Bone marrow (tissue), 2 donors: ENCODE measurements at places on chromosomes 13 and 19.

DNA sequence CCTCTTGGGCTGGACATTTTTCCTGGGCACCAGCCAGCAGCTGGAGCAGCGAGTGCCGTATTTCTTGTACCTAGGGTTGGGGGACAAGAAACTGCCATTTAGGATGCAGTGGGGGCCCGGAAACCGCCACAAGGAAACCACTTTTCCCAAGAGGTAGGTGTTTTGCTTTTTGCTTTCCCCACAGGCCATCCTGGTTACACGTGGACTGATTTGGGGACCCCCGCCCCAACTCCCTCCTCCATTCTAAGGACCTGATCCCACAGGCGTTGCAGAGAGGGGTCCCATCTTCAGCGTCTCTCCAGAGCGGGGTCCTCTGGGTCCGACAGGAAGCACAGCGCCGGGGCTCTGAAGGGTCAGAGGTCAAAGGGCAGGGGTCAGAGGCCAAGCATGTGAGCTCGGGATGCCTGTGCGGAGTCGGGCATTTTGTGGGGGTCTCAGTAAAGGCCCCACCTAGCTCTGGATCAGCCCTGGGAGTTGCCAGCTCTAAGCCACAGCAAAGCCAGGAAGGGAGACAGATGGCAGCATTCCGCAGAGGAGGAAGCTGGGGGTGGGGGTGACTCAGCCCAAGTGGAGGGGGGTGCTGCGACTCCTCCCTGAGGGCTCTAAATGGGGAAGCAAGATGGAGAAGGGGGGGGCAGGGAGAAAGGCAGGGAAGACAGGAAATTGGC lies 4.3 kb downstream of the ZGLP1 start:
- peak; percentile 81 for DNase-seq

GRCh38 chr13:72536714-72537394 lies 190.6 kb downstream of the MZT1 start:
- no peak for DNase-seq

DNA sequence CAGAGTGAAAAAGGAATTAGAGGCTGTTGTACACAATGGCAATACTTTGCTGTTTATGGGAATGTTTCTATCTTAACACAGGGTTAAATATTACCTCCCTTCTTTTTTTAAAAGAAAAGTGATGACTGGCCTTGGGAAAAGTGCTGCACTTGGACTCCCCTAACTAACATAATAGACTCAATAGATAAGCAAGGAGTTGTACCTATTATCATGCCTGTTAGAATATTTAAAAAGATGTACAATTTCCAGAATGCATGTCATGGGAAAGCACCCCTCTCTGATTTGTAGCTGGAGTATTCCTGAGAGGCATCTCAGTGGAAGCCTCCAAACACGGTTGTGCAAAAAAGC lies 79.3 kb upstream of the GPC6 start:
- no peak for DNase-seq

- DNase-seq = no peak
These were observed 10.0 kb downstream of the C3 start for GRCh38 chr19:6710273-6711077.

- DNase-seq = peak; percentile 2
These were observed 20.1 kb upstream of the NDUFS7 start for GRCh38 chr19:1363599-1363998.

DNA sequence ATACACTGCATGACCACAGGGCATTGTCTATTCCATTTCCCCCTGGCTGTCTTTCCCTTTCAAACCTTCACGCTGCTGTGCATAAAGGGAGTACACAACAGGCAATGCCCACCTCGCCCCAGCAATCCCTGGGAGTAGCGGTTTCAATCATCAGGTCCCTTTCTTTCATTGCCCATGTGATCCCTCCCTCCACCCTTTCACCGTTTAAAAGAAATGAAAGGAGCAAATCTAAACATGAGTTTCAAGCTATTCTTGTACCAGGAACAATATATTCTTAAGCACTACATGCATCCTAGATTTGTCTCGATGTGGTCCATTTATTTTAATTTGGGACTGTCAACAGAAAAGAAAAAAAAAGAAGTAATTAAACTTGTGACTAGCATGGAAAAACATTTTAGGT lies 123.4 kb upstream of the ARGLU1 start:
- no peak for DNase-seq

- no peak for DNase-seq
These were observed 41.5 kb upstream of the C13orf46 start for GRCh38 chr13:114015111-114015968.

DNA sequence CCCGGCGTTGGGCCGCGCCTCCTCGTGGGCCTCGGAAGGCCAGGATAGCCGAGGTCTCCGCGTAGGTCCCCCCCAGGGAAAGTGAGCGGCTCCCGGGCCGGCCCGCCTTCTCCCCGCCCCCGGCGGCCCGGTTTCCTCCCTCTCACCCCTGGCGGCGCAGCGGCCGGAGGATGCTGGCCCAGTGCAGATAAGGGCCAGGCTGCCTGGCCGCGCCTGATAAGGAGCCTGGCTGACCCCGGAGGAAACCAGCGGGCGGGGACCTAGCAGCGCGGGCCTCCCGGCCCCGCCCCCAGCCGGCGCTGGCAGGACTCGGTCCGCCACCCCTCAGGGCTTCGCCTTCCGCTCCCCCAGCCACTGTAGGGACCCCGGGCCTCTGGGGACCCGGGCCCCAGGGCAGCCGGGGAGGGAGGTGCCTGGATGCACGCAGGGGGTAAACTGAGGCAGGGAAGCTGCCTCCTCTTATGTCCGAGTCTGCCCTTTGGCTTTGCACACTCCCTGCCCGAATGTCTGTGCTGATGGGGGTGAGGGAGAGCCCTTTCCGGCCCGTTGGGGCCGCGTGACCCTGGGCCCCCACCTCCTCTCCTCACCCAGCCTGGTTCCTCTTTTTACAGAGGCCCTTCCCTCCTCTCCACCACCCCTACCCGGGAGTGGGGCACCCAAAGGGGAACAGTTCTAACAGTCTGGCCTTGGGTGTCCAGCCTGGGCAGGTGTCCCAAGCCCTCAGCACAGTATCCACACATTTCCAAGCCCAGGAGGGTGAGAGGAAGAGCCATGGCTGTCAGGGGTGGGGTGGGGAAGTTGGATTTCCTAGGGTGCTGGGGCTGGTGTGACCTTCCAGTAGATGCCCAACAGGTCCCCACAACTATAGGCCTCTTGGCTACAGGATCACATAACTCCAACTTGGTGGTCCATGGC lies at the start of gene LYL1:
Gene LYL1, minus strand, starts transcription at position 193 of the 915 bp plus-strand sequence. CDS start 1,687 bp downstream, outside the sequence.
- DNase-seq = peak; percentile 93

- DNase-seq = no peak
These were observed 11.5 kb downstream of the GPR183 start for GRCh38 chr13:99295488-99296252.

GRCh38 chr19:53915000-53915399 lies 5.9 kb downstream of the CACNG7 start:
- DNase-seq = no peak

GRCh38 chr13:44971656-44972595 lies 17.3 kb downstream of the NUFIP1 start:
- no peak for DNase-seq

DNA sequence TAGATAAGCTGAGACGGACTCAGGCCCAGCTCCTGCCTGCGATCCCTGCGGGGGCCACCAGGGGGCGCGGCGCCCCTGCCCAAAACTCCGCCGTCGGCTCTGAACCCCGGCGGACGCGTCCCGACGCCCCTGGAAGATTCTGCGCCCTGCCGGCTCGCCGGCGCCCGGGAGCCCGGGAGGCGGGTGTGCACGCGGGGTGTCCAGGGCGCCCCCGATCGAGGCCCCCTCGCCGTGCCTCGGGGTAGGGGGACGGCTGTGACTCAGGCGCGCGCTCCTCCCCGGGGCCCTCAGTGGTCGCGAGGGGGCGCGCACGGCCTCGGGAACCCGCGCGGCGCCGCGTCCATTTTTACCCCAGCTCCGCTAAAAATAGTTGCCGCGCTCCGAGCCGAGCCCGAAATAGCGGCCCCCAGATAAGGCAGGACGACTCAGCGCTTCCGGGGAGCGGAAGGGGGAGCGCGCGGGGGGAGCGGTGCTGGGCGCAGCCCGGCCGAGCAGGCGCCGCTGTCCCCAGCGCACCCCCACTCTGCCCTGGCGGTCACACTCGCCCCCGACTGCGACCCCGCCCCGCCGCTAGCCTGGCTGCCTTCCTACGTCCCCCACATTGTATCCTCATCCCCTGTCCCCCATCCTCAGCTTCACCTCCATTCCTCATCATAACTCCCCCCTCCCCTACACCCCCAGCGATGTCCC lies 16.0 kb upstream of the ERCC1 start:
- peak; percentile 96 for DNase-seq

DNA sequence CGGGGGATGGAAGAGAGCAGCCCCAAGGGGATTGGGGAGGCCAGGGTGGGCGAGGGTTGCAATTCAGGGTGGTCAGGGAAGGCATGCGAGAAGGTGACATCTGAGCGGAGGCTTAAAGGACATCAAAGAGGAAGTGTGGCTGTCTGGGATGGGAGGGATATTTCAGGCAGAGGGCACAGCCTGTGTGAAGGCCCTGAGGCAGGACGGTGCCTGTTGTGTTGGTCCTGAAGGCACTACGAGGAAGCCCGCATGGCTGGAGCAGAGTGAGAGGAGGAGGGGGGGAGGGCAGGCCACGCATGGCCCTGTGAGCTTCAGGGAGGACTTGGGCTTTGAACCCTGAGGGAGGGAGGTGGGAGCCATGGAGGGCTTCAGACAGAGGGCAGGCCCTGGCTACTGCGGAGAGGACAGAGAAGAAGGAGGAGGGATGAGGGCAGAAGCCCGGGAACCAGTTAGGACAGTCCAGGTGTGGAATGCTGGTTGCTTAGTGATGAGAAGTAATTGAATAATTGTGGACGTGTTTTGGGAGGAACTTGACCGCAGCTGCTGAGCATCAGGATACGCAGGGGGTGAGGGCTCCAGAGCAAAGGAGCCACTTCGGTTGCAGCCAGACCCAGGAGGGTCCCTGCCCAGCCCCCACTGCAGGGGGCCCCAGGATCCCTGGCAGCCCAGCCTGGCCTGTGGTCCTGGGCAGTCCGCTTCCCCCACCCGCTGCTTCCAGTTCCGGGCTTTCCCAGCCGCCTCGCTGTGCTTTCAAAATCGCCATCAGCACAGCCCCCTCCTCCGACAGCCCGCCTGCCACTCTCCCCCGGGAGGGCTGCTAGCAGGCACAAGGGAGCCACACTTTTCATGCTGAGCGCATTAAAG lies 6.2 kb downstream of the TLE6 start:
- no peak for DNase-seq

DNA sequence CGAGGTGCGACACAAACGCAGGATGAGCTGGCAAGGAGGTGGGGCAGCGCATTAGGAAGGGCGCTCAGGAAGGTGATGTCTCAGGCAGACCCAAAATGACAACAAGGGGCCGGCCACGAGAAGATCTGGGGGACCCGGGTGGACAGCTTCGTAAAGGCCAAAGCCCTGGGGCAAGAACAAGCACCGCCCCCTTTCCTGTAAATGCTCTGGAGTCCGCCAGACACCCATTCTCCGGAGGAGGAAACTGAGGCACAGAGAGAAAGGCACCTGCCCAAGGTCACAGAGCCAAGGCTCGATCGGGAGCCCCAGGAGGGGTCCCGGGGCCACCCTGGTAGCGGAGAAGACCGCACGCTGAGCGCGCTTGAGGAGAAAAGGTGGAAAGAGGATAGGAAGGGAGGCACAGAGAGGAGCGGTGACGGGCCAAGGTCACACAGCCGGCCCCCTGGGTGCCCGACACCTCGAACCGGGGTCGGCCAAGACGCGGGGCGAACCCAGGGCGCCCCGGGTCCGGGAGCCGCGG lies 571 bp downstream of the SAFB2 start:
- no peak for DNase-seq

DNA sequence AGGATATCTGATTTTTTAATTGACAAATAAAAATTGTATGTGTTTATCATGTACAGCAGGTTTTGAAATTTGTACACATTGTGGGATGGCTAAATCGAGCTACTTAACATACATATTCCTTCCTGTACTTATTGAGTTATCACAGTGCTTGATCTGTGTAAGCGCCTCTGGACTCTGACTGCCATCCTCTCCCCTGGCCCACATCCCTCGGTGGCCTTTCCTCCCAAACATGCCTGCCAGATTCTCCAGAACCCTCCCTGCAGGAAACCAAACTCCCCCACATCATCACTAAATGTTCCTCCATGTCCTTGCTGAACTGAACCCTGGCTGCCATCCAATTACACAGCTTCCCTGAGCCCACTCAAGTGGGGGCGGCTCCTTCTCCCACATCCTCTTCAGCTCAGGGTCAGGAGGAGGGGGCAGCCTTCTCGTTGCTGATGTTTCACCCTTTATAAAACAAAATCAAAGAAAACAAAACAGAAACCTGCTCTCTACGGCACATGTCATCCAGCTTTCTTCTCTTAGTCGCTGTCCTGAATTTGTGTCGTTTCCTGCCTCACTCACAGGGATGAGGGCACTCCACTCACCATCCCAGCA lies 97.1 kb upstream of the SPATA13 start:
- peak; percentile 62 for DNase-seq

- no peak for DNase-seq
These were observed 6.4 kb downstream of the ALDH16A1 start for GRCh38 chr19:49459388-49459787.

GRCh38 chr13:78323848-78324247 lies 279.5 kb downstream of the POU4F1 start:
- no peak for DNase-seq

- DNase-seq = no peak
These were observed 211.8 kb downstream of the RBM26 start for GRCh38 chr13:79194272-79194671.

DNA sequence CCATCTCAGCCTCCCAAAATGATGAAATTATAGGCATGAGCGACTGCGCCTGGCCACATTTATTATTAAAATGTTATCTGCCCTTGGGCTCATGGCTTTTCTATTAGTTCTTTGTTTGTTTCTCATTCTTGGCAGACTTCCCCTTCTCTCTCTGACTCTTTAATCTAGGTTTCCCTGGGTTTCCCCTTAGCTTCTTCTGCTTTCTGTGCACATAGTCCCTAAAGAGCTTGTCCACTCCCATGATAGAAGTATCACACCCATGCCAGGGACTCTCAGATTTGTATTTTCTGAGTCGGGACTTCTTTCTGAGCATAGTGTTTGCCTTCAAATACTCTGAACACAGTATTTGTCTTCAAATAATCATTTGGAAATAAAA lies 38.6 kb upstream of the ITM2B start:
- no peak for DNase-seq

DNA sequence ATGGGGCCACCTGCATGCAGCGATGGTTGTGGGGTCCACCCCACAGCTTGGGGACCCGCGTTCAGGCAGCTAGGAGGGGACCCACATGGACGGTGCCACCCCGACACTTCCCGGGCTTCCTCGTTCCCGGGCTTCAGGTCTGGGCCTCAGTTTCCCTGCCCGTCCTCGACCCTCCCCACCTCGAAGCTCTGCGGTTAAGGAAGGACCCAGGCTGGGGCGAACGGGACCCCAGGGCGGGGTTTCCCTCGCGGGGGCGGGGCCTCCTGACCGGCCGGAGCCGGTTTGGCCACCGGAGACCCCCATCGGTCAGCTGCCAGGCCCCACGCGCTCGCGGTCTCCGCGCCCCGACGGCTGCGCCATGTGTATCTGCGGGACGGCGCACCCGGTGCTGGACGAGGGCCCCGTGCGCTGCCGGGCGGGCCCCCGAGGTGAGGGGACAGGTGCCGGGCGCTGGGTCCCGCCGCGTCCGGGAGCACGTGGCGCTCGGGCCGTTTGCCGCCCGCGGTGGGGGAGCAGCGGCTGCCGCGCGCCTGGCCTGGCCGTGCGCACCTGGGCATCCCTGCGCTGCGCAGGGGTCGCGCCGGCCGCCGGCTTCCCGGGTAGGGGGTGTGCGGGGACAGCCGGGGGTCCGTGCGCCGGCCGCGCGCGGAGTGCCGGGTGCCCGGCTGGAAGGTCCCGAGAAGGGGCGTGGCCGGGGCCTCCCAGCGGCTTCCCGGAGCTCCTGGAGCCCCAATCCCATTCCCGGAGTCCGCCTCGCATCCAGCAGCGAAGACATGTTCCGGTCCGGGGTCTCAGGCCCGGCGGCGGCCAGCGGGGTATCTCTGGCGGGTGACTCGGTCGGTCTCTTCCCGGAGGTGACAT lies 4.2 kb downstream of the ARHGAP45 start:
- no peak for DNase-seq
